ENCODE measurements at places on chromosomes 4 and X.

DNA sequence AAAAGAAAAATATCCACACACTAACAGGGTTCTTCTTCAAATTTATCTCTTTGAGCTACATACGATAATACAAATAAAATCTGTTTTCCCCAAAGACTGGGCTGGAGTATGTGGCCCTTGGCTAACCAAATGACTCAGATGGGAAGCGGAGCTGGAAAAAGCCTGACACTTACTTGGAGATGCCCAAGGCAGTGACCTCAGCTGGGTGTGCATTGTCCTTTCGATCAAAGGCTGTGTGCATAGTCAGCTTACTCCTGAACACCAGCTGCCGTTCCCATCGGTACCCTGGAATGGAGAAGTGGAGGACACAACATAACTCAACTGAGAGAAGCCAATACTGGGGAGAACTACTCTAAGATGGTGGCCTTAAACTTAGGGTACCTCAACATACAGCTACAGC, 95.1 kb downstream of the CDS1 start:
- no peak for DNase-seq

GRCh38 chrX:39551762-39552161, 546.0 kb downstream of the BCOR start:
- peak; percentile 20 for DNase-seq

- DNase-seq = peak; percentile 43
These were observed 18.2 kb downstream of the PTTG2 start for GRCh38 chr4:37978248-37978924.

DNA sequence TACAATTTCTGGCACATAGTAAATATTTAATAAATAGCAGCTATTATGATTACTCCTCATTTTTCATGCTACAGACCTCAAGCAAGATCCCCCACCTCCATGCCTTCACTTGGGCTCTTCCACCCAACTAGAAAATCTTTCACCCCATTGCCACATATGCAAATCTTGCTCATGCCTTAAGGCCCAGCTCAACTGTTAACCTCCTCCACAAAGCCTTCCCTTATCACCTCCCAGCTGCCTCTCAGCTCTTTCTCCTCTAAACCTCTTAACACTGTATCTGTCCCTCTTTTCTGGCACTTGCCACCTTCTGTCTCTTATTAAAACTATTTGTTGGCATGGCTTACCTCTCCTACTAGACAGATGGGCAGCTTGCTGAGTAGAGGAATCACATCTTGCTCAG, 51.5 kb downstream of the PJA1 start:
- no peak for DNase-seq

GRCh38 chr4:54217642-54218495, 11.2 kb upstream of the PDGFRA start:
- DNase-seq = peak; percentile 87

- DNase-seq = no peak
These were observed 51.6 kb downstream of the PPP3CA start for GRCh38 chr4:101295691-101296090.

DNA sequence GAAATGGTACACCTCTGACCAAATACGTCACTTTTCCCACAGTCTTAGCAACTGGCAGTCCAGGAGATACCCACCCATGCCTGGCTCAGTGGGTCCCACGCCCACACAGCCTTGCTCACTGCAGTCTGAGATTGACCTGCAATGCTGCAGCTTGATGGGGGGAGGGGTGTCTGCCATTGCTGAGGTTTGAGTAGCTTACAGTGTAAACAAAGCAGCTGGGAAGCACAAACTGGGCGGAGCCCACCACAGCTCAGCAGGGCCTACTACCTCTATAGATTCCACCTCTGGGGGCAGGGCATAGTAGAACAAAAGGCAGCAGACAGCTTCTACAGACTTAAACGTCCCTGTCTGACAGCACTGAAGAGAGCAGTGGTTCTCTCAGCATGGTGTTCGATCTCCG, 52.7 kb downstream of the AMER1 start:
- no peak for DNase-seq

DNA sequence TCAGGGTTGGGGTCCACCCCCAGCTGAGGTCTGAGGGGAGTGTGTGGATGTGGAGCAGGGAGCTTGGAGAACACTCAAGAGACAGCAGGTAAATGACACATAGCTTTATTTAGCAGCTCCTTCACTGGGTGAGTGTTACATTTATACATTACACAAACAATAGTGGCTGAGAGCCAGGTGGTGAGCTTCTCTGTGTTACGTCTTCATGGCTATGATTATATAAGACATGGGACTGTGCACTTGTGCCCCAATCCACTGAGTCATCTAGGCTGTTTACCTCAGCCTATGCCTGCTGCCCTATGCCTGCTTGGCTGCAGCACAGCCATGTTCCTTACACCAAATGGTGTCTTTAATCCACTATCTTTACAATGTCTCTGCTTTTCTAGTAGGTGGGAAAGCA, 459.6 kb downstream of the AFF2 start:
- no peak for DNase-seq

GRCh38 chr4:15410750-15411149, 17.1 kb upstream of the C1QTNF7 start:
- peak; percentile 61 for DNase-seq

DNA sequence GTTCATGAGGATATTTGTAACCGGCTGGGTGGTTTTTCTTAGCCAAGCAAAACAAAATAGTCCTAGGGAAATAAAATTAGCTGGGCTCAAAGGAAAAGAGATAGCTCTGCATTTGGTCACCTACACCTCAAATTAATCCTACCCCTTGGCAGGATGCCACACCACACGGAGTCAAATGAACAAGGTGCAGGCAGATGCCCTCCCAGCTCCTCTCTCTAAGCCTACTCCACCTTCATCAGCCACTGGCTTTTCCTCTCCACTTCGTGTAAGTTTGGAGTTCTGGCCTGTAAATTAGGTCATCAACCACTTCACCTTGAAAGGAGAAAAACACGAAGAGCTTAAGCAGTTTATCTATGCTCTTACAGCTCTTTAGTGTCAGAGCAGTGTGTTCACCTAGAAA, 1.4 kb downstream of the DDIT4L start:
- DNase-seq = no peak

- no peak for DNase-seq
These were observed 51.7 kb upstream of the AFF2 start for GRCh38 chrX:148448686-148449085.

GRCh38 chr4:122814426-122814825, 12.2 kb upstream of the FGF2 start:
- no peak for DNase-seq

DNA sequence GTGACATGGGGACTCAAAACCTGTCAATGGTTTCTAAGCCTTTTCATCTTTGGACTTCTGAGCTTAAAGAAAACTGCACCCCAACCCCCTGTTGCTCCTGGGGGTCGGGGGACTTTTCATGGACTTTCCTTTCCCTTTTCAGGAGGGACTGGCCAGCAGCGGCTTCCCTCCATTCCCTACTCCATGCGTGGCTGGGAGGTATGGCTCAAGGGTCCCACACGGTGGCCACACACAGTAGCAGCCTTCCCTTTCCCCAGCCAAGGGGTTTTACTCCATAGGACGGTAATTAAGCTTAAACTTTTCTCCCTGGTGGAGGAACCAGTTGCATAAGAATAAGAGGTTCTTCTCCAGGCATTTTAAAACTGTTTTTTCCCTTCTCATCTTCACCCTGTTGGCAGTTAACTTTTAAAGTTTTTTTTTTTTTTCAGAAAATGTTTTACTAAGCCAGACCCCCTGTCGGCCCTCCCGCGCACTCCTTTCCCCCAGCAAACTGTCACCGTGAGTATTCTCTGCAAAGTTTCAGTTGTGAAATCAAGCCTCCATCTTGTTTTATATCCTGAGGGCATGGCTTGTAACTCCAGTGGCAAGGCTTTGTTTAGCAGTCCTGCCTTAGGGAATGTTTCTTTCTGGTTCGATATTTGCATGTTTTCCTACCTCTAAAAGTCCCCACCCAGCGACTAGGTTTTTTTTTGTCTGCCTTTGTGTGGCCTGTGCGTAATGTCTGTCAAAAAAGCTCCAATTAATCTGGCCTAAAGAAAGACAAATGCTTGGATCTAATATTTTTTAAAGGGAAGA, 325.7 kb downstream of the TLL1 start:
- DNase-seq = no peak

- no peak for DNase-seq
These were observed 39.2 kb upstream of the HS3ST1 start for GRCh38 chr4:11467931-11468330.

DNA sequence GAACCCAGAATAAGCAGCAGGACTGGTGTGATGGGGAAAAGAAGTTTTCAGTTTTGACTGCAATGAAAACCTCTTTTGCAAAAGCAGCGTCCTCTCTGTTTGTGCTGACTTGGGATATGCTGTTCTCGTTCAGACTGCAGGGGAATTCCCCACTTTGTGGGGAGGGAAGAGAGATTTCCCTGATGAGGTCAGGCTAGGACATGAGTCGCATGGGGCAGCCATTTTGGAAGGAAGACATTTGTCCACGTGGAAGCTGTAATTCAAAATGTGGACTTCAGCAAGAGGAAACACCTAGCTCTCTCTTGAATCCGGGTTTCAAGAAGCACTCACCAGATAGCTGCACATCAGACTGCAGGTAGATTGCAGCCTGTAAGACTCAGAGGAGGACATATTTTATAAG, 39.3 kb downstream of the ING2 start:
- DNase-seq = peak; percentile 54

- peak; percentile 24 for DNase-seq
These were observed 127.8 kb downstream of the PHKA2 start for GRCh38 chrX:18855919-18856644.

- no peak for DNase-seq
These were observed 133.0 kb downstream of the RAPGEF2 start for GRCh38 chr4:159235779-159236368.

DNA sequence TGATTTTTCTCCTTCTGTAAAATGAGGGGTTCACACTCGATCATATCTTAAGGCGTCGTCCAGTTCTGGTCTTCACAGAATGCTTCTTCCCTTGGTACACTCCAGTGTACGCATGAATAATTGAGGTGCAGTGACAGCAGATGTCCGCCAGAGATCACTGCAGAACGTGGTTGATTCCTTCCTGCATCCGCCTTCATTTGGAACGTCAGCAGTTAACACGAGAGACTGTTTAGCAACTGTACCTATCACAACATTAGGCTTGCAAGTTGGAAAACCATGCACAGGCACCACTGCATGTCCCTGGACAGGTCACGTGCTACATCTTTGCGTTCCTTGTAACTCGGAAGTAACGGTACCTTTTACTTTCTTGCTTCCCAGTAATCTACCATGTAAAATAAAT, 66.0 kb upstream of the GEMIN8 start:
- peak; percentile 47 for DNase-seq

- no peak for DNase-seq
These were observed 197.2 kb downstream of the GPM6A start for GRCh38 chr4:175614890-175615289.

GRCh38 chr4:141524116-141524515, 112.3 kb upstream of the IL15 start:
- DNase-seq = peak; percentile 41

DNA sequence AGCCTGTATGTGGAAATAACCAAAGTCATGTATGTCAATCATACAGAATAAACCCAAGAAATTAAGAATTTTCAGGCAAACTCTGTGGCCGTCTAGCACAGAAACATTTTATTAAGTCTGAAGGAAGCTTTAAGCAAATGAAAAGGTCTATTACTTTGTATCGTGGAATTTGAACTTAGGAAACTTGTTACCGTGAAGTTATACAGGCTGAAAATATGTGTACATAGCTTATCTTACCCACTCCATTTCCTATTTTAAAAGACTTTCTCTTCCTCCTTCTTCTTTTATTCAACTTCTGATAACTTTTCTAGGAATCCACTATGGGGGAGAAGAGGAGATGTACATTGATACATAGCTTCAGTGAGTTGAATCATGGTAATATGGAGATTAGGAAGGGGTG, 108.3 kb downstream of the AGTR2 start:
- no peak for DNase-seq

DNA sequence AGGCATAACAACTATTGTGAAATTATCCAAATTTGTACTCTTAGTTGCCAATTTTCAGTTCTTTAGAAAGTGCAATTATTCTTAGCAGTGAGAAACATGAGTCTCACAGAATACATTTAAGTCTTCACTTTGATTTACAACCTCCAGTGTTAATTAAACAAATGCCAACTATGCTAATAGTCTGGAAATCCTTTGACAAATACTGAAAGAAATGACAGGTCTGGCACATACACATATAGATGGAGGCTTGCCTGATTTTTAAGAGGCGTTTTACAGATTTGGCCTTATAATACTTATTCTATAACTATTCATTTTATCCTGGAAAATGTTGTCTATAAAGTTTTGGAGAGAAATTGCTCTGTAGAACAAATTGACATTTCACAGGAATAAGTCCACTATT, 320.1 kb downstream of the TRIML1 start:
- no peak for DNase-seq

DNA sequence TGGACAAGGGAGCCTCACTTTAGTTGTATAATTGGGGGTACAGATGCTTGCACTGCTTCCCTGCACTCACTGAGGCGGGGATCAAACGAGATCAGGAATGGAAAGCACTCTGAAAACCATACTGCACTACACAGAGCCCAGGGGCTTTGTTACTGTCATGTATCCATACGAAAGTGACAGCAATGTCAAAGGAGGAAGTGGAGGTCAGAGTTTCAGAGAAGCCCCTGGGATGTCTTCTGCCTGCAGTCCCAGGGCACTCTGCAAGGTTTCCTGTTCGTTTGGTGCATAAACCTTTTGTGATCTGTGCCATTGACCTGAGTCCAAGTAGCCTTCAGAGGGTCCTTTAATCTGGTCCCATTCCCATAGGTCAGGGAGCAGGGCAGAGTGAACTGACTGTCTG, 31.2 kb downstream of the RNF175 start:
- peak; percentile 64 for DNase-seq

DNA sequence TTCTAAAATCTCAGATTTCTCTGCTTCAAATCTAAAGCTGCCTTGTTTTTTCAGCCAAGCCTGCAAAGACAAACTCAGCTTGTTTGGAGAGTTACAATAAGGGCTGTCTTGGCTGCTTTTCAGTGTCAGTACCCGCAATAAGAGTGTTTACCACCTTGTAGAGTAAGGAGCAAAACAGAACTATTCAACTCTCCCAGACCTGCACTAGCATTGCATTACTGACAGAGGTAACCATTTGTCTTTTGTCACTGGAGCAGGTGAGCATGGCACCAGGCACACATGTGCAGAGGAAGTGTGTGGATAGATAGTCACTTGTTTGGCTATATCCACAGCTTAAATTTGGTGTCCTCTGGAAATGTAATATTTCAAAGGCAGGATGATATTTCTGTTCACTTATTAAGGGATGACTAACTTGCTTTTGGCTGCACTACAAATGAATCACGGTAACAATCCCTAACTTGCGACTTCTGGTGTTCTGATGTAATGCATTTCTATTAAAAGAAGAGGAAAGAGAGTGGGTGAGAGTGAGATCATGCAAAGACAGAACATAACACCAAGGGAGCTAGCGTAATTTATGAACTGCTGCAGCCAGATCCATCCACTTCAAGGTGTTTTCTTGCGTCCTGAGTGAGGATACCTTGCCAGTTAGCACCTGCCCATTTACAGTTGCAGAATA, 38.6 kb downstream of the PTCHD1 start:
- DNase-seq = no peak

- DNase-seq = no peak
These were observed 19.1 kb upstream of the XK start for GRCh38 chrX:37666516-37666915.

GRCh38 chrX:151151665-151152267, 24.6 kb upstream of the GPR50 start:
- peak; percentile 59 for DNase-seq

Measured in suppressor macrophage treated with lipopolysaccharide for 4 hours (primary cell).